Retinal pigment epithelial cell (primary cell): ENCODE measurements at places on chromosomes 3 and 15.
A peak's percentile ranks its signal among the peaks of the same experiment; 100 is the strongest.

GRCh38 chr3:43013743-43014155 is 34.6 kb downstream of the GASK1A start:
- DNase-seq, result no peak

GRCh38 chr3:112619295-112619694 is 21.6 kb downstream of the CCDC80 start:
- DNase-seq, result no peak

DNA sequence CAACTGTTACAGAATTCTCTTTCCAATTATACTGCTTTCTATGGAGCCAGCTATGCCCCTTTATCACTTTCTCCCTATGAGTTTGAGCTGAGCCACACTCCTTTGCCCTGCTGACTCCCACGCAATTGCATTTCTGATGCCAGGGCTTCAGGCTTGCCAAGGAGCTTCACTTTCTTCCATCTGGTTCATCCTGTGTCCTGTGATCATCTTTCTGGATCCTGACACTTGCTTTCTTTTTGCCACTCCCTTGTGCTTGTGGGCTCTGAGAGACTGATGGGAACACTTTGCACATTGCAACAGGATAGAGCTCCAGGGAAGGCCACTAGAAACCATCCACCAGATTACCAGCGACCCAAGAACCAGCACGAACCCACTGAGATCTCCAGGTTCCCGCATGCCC is 77.0 kb upstream of the SEC13 start:
- no peak for DNase-seq

DNA sequence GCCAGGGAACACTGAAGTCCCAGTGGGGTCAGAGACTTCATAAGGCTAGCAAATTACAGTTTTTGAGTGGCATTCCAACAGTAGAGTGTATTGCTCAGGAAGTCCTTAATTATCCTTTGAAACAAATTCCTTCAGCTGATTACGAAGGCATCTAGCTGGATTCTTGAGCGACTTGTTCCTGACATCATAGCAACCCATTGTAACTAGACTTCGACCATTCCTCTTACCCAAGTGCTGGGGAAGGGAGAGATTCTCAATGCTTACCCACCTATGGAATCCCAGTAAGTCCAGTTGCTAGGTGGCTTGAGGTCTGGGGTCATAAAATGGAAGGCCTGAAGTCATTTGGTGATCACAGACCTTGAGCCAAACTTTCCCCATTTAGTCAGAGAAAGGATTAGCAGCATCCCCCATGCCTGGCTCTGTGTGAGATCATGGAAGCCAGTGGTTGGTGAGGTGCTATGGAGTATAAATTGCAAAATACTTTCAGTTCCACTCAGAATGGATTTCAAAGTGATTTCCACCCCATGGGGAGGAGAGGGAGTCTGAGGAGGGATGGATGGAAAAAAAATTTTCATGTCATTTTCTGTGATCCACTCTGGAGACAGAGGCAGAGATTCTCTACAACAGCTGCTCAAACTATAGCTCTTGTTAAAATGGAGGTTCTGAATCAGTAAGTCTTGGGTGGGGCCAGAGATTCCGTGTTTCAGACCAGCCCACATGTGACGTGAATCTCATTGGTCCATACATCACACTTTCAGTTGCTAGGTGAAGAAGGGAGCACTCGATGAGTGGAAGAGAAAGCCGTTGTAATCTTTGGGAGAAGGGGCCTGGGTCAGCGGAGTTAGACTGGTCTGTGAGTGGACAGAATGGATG is 45.7 kb downstream of the CD86 start:
- DNase-seq, result no peak

DNA sequence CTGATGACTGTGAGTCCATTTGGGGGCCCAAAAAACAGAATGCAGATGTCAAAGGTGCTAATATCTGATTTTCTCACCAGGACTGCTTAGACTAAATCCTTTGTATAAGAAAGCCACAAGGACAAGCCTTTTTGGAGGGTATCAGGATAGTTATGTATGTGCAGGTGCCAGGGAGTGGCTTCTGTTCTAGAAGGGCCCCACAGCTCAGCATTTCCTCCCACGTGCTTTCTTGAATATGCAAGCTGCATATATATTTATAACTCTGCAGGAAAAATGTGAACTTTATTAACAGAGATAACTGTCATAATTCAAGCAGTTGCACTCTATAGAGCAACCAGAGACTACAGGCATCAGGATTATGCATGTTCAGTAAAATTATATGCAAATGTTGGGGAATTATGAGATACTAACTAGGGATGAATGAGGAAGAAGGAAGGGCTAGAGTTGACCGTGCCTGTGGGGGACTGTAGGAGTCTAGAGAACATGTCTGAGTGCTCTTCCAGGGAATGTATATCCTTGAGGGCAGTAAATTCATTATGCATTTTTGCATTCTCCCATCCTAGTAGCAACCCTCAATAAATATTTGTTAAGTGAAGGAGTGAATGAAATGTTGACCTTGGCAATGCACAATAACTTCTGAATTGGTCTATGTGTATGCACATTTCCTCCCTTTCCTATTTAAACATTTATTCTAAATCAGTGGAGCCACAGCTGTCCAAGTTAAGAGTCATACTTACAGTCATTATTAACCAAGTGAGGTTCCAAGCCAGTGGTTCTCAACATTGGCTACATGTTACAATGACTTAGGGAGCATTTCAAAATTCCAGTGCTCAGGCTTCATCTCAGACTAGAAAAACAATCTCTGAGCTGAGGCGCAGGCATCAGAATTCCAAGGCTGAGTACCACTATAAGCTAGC is 94.8 kb upstream of the ANKRD28 start:
- DNase-seq, result no peak

GRCh38 chr15:99749386-99749785 is 16.1 kb upstream of the LYSMD4 start:
- DNase-seq, result no peak

DNA sequence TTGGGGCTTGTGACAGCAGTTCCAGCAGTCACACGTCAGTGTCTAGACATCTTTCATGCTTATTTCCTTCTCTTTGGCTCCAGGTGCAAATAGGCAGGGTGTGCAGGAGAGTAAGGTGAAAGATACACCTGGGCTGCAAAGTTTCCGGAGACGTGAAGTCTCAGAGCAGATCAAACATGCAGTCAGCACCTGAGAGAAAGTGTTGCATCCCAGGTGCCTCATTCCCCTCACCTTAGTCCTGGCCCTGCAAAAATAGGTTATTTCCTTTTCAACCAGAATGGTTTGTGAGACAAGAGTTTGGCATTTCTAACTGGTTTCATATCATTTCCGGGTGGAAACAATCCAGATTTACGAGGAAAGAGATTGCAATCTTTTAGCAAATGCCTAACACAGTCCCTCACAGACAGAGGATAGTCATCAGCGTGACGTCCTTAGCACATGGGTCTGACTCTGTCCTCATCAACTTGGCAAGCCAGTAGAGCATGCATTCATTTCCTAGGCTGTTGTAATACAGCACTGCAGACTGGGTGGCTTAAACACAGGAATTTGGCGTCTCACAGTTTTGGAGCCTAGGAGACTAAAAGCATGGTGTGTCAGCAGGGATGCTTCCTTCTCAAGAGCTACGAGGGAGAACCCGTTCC is 58.2 kb upstream of the ARRDC4 start:
- peak; percentile 12 for DNase-seq

DNA sequence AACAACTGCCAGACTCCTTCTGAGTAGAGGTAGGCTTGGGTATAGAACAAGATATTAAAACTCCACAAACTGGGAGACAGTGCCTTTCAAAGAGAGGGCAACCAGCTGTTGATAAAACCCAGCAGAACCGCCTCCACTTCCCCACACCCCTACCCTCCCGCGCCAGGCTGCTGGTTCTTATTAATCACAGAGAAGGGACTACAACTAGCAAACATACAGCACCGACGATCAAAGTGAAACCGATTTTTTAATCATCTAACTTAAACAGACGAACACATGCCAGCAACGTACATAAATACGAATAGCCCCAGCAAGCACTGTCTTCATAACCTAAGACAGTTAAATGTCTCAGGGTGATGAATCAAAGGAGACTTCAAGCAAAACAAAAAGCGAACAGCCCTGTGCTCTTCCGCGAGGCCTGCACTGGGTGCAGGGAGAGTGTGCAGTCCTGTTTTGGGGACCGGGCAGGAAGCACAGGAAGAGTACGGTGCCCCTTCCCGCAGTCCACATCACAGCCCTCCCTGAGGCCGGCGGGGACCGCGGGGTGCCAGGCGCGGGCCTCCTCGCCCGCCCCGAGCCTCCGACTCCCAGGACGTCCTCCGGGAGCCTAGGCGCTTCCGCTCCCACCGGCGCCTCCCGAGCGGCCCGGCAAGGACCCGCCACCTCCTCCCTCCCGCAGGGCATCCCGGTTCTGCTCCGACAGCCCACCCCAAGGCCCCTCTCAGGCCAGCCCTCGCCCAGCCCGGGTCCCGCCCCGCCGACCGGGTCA is 75.1 kb upstream of the VGLL4 start:
- no peak for DNase-seq

DNA sequence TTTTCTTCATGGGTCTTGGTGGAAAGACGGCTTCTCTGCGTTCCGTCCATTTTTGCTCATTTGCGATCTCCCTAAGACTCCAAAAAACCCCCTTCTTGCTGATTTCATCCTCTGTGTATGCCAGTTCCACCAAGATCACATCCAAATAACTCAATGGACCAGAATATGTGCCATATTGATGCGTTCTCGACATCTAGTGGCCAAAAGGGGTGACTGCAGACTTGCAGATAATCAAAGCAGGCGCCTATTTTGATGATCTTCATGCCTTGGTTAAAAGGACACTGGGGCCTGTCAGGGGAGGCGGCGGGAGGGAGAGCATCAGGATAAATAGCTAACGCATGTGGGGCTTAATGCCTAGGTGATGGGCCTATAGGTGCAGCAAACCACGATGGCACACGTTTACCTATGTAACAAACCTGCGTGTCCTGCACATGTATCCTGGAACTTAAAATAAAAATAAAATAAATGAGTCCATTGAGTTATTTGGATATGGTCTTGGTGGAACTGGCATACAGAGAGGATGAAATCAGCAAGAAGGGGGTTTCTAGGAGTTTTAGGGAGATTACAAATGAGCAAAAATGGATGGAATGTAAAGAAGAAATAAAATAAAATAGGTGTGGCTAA is 104.2 kb upstream of the RAD18 start:
- peak; percentile 11 for DNase-seq

- DNase-seq, result peak; percentile 66
These were observed 21.4 kb upstream of the JMJD7 start for GRCh38 chr15:41806291-41807181.

DNA sequence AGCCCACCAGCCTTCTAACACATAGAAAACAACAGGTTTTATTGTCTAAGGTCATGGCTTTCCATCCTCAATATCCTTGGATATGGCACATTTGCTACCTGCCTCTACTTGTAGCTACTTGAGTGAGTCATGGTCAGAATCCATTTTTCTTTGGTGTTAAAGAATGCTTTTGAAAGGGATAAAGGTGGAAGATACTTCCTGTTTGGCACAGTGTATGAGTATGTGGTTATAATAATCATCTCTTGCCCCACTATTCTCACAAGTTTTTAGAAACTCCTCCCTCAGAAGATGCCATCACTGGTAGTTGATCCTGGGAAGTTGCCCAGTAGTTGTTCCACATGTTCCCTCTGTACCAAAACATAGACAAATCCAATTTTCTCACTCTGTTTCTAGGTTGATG is 508.6 kb upstream of the IL12A start:
- DNase-seq, result no peak

DNA sequence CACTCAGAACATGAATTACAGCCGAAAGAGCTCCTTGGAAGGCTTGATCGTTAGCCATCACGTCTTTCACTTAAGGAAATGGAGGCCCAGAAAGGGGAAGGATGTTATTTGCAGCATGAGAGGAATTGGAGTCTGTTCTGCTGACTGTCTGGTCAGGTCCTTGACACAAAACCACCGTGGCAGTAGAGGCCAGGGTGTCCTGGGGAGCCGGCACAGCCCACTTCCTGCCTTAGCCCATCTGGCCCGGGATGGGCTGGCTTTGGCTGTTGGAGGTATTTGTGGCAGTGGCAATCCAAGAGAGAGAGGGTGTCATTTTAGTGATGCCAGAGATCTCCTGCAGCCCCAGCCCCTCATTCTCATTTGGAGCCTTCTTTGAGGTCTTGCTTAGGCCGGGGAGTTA is 37.4 kb downstream of the ST6GAL1 start:
- no peak for DNase-seq

DNA sequence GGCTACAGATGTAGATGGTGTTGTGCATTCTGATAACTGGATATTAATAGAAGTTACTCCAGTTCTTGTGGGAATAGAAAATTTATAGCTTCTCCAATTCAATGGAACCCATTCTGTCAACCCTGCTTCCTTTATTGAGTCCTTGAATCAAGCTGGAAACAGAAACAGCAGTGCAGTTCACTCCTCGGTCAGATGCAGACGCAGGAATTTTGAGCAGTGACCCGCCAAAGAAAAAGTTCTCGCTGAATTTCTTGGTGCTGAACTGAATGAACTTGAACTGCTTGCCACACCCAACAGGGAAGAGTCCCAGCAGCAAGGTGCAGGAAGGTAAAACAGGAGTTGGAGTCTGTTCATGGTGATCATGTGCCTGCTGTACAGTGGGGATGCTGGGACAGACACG is 10.3 kb downstream of the HRH1 start:
- DNase-seq, result no peak

- DNase-seq, result no peak
These were observed 50.8 kb upstream of the MUC13 start for GRCh38 chr3:124985349-124985748.

- DNase-seq, result no peak
These were observed 93.2 kb downstream of the GHSR start for GRCh38 chr3:172354931-172355499.

DNA sequence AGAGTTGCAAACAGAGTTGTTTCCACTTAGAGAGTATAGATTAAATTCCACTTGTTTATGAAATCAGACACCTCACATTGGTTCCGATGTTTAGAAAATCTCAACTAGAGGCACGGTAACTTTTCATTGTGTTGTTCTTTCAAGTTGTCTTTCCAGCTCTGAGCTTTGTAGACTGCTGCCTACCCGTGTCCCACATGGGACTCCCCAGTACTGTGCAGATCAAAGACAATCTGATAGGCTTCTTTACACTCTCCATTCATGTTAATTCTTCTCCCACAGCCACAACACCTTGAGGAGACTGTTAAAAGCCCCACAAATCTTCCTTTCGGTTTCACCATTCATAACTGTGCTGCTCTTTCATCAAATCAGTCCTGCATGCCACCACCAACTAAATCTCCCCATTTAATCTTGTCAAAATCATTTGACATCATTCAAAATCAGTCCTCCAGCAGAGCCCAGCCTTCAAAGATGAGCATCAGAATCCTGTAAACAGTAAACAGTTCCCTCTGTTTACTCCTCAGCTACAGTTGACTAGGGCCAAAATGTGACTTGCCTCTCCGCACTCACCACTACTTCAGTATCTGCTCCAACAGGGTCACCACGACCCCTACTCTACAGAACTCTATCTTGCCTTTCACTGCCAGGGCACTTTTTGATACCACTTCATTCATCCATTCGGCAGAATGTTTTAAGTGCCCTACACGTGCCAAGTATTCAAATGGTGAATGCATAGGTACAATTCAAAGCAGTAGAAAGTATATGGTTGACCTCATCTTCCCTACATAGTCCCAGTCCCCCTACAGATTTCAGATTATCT is 8.3 kb downstream of the ANXA2 start:
- no peak for DNase-seq

DNA sequence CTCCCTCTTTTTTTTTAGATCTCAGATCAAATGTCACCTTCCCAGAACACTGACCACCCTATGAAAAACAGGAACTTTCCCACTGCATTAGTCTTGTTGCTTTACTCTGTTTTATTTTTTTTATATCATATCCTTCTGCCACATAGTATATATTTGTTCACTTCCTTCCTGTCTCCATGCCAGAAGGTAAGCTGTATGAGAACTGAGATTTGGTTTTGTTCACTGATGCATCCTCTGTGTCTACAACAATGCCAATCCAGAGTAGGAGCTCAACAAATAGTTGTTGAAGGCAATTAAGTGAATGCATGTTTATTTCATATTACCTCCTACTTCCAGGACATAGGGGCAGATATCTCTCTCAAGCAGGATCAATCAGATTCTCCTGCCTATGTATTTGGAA is 114.4 kb downstream of the TPRG1 start:
- DNase-seq, result no peak
